Cardiac muscle cell (in vitro differentiated cells and primary cell): ENCODE measurements at places on chromosomes 7 and 10.

GRCh38 chr10:76973091-76974016 is 664.3 kb downstream of the KCNMA1 start:
- DNase-seq: no peak

DNA sequence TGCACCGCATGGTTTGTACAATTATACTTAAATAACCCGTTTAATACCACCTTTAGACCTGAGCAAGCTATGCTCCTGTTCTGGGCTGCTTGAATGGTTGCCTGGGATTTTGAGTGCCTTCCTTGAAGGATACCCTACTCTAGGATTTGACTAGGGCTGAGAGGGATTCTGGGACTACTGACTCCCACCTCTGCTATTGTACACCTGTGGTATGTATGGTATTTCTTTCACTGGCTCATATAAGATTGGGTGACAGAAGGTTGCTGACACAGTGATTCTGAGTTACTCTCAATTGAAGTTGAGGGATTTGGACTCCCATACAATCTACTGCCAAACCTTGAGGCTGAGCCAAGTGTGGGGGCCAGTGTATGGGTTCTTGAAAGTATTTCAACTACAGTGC is 494.4 kb upstream of the SEMA3D start:
- no peak for DNase-seq

- no peak for DNase-seq
Observed at GRCh38 chr10:12511651-12512050, 162.3 kb downstream of the CAMK1D start.

DNA sequence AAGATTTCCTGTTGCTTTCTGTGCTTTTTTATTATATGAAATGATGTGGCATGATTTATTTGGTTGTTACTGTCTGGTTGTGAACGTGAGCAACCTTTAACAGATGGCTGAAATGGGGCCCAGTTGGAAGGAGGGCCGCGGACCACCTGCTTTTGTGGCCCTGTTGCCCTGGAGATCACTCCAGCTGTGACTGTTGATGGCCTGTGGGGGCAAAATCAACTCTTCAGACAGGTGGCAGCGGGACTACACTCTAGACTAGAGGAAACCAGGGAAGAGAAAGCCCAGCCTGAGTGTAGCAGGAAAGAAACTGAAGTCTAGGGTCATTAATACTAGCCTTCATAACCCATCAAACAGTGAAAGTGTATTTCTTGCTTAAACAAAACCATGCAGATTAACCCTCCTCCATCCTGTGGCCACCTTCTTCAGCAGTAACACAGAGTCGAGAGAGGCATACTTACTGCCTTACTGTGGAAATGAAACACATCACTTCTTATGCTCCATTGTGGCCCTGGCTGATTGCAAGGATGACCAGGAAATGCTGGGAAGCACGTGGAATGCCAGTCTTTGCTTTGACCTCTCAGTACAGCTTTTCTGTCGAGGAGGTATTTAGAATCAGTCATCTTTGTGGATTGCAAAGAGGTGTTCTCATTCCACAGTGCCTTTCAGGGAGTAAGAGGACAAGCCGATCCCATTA is 80.5 kb downstream of the CCNY start:
- DNase-seq: no peak

- DNase-seq: no peak
Observed at GRCh38 chr7:85508642-85509410, 322.0 kb upstream of the SEMA3D start.

- no peak for DNase-seq
Observed at GRCh38 chr7:97772045-97772901, 40.4 kb downstream of the TAC1 start.

DNA sequence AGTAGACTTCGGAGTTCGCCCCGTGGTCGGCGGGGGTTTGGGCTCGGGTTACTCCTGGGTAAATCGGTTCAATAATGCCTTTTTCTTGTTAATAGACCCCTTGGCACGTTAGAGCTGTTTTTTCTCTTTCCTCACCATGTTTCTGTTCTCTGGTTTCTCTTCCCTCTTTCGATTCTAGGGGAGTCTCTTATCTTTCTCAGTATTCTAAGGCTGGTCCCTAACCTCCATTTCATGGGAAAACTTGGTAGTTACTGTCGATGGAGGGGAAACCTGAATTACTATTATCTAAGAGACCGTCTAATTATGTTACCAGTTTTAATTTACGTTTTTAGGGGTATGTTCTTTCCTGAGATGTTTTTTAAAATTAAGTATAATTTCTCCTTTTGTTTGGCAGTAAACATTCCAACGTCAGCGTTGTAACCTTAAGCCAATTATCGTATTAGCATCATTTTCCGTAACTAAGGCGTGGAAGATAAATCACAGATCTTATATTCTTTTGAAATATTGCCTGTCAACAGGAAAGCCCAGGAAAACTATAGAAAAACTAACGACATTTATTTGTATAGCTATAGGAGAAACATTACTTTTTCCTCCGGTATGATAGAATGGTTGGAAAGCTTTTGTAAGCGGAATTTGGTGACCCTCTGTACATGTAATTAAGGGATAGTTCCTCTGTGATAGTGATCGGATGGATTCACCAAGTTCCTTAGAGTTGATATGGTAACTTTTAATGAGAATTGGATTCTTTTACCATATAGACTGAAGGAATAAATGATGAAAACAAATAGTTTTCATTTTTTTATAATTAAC is 847 bp downstream of the BTAF1 start:
- no peak for DNase-seq

DNA sequence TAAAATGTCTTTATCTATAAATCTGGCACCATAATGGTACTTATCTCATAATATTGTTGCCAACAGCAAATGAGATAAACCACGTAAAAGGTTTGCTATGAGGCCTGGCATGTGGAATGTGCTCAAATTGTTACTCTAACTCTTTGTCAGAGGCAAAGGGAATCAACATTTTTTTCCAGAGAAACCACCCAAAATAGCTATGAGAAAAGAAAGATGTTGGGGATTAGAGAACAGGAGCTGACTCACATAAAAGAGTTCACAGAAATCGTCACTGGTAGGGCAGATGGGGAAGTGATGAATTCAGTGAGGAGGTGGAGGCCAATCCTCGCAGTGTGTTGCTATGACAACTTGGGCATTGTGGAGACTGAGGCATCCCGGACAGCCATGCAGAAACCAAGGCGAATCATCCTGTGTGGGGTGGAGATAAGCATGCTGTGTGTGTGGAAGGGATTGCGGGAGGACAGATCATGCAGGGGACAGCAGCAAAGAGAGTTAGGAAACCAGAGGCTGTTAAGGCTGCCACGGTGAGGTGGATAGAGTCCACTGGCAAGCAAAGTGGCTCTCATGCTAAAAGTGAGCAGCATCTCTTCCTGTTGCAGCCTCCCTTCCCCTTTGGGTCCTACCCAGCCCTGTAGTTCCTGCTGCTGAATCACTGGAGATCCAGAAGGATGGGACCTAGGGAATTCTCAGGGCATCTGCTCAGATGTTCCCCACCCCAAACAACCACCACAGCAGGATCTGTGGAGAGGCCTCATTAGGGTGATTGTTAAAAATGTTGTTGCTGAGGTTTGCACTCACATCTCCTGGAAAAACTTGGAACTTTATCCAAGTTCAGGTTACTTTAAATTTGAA is 103.9 kb downstream of the CUBN start:
- peak; percentile 92 for DNase-seq

DNA sequence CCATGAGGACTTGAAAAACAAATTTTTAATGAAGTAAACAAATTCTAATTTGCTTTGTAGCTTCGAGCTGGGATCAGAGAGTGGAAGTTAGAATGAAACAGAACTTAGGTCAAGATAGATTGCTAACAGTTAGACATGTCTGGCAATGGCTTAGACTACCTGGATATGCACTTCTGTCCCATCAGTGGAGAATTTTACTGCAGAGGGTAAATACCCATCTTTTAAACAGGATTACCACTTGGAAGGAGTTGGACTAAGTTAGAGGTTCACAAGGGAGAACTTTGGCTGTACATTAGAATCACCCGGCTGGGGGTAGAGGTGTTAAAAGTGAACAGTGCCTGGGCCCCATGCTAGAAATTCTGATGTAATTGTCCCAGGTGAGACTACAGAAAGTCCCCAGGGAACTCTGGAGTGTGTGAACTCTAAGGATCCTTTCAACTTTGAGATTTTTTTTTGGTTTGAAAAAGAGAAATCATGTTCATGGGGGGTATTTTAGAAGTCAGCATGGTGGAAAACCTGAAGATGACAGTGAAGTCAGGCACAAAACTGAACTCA is 35.5 kb downstream of the ENTPD1 start:
- no peak for DNase-seq

- DNase-seq: no peak
Observed at GRCh38 chr7:36318116-36318515, 71.5 kb upstream of the ANLN start.

DNA sequence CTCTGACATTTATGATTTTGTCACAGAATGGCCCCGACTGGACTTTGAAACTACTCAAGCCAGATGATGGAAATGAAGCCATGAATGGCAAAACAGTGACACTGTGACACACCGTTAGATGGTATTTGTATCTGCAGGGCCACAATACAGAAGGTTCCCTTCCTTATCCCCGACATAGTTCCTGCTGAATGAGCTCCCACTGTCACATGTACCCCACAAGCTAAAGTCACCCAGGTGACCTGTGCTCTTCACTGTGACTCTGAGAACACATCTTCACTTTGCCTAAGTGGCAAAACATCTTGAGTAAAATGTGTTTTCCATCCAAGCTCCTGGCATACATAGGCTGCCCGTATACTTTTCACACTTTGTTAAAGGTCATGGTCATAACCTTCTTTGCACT is 89.5 kb downstream of the LSM5 start:
- no peak for DNase-seq
